Thymus (tissue), 14 donors: ENCODE measurements at places on chromosomes 2 and 18. TPM values are rescaled to one million over a fixed set of nuclear protein-coding genes. Genes with fewer than 3 reads are reported as not detected.

Gene XDH
- 0.19 TPM for total RNA-seq

Gene HOXD13
- not detected for total RNA-seq

Gene ALK
- 0.19 TPM for total RNA-seq

DNA sequence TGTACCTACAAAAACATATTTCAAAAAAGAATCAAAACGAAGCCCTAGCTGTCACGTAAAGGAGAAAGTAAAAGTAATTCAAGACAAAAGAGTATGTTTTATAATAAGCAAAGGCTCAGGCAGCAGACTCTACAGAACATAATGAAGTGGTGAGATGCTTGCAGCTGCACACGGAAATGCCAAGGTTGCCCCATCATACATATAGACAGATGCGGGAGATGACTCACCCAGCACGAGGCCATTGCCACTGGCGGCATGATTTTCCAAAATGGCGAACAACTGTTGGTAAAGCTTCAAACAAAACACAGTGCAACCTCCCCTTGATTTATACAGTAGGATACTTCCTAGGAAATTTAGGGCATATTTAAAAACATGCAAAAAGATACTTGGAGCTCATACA, 26.0 kb upstream of the C1QL2 start:
- no peak for DNase-seq

DNA sequence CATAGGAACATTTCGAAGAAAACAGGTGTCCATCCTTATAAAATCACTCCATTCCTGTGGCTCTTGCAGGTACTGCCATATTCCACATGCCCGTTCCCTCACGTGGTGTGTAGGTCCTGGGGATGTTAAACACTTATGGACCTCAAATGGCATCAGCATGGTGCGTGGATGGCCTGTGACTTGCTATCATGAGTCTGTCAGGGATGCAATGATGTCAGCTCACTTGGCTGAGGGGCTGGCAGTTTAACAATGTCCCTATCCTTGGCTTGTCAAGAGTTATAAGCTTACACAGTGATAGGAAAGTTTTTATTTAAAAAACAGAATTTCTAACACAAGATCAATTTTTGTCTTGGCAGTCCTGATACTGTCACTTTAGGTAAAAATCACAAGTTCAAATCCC, 28.8 kb downstream of the MAIP1 start:
- no peak for DNase-seq

DNA sequence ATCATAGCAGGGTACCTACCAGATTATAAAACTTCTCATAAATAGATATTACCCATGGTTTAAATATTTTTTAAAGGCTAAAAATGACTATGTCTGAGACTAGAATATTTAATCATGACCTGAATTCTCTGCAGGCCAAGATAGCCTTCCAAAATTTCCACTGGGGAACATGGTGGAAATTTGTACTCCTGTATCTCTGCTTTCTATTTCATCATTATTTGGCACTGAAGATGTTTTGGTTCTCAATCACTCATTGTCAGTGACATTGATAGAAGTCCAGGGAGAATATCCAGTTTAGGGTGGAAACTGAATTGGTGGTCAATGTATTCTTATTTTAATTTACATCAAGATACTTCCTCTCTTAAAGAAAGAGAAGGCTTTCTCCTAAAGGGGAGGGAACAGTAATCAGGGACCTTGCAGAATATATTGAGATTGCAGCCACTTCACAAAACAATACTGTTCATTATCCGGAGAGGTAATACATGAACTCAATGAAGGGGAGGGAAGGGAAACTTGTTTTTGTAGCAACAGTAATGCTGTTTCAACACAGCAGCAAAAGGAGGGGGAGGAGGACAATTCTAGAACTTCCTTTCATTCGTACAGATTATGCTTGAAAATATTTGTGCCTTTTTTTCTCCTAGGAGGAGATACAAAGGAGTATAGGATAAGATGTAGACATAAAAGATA, 34.1 kb downstream of the EEF1B2 start:
- no peak for DNase-seq

GRCh38 chr2:9654452-9655100, 23.8 kb upstream of the YWHAQ start:
- DNase-seq: no peak

GRCh38 chr2:46131-46470, 204 bp downstream of the FAM110C start:
- no peak for DNase-seq

DNA sequence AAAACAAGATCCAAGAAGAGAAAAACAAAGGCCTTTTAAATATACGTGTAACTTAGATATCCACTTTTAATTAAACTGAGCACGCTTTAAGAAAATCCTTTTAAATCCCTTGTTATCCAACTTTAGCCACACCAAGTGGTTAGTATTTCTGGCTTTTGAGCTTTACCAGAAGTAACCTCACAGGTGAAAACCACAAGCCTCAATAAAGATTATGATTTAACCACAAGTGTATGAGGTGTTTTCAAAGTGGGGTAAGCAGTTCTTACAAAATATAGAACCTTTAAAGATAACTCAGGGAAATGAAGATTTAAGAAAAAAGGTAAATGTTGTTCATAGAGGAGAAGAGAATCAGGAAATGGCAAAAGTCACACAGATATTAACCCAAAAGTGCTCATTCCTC, 58.4 kb upstream of the CDCA7 start:
- no peak for DNase-seq

- DNase-seq: no peak
These were observed 250.1 kb downstream of the PRKCE start for GRCh38 chr2:45901468-45902032.

DNA sequence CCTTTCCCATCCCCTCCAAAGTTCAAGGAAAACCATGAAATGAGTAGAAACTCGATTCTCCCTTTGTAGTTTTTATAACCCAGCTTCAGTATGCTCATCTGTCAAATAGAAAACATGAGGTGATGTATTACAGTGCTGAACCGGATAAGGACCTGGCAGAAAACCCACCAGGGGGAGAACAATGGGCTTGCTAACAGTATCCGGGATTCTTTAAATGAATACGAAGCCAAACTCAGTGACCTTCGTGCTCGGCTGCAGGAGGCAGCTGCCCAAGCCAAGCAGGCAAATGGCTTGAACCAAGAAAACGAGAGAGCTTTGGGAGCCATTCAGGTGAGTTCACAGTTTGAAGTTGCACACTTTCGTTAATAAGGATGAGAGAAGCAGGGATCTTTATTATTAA, 113.6 kb upstream of the TTC39C start:
- peak; percentile 21 for DNase-seq

DNA sequence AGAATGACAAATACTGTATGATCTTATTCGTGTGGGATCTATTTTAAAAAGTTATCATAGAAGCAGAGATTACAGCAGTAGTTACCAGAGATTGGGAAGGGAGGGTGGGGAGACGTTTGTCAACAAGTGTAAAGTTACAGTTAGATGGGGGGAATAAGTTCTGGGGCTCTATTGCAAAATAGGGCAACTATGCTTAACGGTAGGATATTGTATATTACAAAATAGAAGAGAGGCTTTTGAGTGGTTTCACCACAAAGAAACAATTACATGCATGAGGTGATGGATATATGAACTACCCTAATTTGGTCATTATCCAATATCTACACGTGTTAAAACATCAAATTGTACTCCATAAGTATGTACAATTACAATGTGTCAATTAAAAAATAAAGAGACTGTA, 123.4 kb upstream of the NOSTRIN start:
- no peak for DNase-seq
